ENCODE measurements at places on chromosomes 6 and 20.

GRCh38 chr6:15912505-15913400, 216.1 kb upstream of the MYLIP start:
- DNase-seq: no peak

DNA sequence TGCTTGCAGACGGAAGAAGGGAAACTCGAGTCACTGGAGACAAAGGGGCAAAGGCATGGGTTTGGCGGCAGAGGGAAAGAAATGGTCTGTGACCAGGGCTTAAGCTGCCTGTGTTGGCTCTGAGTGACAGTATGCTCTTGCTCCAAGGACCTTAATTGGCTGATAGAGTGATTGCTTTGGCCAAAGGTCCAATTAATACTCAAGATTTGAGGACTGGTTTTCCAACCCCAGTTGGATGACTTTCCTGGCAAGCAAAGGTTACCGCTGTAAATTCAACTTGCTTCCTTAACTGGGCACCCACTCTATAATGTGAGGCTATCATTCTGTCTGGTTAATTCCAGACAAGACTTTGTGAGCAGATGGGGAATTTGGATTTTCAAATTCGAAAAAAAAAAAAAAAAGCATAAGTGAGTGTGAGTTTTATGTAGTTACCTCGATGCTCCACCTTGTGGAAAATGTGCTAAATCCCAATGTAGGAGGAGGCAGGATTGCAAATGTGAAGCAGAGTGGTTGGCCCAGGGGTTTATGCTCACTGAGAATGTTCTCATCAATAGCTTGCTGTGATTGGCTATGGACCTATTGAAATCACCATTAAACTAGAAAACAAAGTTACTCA, 150.7 kb upstream of the GMDS start:
- no peak for DNase-seq

DNA sequence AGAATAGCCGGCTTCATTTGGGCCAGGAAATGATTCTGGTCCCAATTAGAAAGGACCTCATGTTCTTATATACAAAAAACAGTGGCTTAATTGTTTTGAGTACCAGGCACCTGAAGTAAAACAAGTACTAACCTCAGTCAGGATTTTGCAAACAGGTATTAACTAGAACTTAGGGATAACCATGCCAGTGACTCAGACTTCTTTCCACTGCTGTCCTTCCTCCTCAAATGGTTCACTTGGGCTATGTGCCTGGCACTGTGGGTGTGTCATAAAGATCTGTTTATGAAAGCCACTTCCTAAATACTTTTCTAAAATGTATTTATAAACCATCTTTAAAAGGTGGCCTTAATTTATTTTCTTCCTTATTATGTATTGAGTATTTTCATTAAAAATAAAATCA, 10.7 kb downstream of the CLDN20 start:
- no peak for DNase-seq

DNA sequence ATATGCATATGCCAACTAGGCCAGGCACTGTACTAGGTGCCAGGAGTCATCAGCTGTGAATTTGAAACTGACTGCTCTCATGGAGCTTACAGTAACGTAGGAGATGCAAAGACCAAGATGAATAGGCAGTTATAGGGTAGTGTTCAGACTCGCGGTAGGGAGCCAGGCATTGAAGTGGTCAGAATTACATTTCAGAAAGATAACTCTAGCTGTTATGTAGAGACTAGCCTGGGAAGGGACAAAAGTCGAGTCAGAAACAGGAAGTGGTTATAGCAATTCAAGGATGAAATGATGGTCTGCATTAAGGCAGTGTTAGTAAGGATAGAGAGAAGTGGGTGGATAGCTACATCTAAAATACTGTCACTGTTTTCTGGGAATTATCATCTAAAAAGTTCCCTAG, 56.6 kb downstream of the PCMT1 start:
- no peak for DNase-seq

- DNase-seq: no peak
These were observed 101.9 kb upstream of the ARMC2 start for GRCh38 chr6:108746366-108746765.

DNA sequence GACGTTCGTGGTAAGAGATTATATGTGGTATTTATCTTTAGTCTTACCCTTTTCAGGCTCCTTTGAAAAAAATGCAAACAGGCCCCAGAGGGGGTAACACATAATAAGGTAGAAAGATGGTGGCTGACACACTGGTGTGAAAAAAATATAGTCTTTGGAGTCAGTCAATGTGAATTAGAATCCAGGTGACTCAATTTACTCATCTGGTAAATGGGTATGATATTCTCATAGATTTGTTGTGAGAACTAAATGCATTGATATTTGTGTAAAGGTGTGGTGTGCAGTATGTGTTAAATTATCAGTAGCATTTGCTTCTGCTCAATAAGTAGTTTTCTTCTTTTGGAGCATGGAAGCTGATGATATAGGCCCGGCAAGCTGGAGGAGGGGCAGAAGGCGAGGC, 25.7 kb downstream of the CD83 start:
- no peak for DNase-seq

DNA sequence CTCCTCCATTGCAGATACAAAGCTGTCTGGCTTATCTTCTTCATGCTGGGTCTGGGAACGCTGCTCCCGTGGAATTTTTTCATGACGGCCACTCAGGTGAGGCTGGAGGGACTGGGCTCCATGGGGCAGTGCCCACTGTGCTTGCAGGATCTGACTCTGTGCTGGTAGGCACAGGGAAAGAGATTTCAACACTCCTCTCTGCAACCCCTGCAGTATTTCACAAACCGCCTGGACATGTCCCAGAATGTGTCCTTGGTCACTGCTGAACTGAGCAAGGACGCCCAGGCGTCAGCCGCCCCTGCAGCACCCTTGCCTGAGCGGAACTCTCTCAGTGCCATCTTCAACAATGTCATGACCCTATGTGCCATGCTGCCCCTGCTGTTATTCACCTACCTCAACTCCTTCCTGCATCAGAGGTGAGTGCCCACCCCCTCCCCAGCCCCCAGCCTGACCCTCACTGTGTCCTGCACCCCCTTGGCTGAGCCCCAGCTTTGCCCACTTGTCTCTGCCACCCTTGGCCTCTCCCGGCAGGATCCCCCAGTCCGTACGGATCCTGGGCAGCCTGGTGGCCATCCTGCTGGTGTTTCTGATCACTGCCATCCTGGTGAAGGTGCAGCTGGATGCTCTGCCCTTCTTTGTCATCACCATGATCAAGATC, 6.1 kb downstream of the SLC29A1 start:
- DNase-seq: no peak

DNA sequence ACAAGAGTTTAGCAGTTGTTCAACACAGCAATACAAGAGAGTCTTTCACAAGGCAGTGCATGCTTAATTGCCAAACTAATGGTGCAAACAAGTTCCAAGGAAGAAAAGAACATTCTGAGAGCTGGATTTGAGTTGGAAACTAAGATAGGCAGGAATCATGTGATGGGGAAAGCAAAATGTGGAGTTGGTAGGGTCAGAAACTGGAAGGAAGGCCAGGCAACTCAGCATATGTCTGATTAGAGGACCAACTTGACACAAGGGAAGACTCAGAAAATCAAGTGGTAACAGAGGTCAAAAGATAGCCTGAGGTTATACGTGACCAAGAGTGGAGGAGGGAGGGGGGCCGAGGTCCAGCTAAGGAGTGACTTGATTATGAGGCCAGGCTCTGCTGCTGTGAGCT, 117.3 kb downstream of the SMLR1 start:
- no peak for DNase-seq

GRCh38 chr6:41625442-41625841, 12.8 kb upstream of the MDFI start:
- DNase-seq: no peak

DNA sequence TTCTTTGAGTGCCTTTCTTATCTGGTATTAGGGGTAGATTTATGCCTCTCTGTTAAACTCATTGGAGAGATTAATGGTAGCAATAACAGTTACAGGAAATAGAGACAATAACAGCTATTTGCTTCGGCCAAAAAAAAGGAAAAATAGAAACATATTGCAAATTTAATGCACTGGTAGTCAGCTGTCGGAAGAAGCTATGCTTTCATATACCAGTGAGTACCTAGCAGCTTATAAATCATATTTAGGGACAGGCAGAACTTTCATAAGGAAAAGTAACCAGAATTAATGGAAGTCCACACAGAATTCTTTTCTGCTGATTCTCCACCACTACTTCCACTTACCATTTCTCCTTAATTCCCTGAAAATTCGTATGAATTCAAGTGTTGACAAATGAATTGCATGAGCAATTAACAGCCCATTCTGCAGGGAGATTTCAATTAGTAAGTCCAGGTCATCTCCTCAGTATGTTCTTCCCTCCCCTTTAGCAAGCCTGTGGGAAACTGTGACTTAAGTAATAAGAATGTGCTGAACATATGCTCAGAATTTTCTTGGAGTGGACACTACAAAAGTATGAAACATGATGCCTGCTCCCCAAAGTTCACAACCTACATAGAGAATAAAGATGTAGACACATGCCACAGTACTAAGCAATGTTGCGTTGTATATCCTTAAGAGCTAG, 196.7 kb upstream of the KCNQ5 start:
- DNase-seq: no peak

GRCh38 chr20:63258781-63259180, 4.5 kb upstream of the NKAIN4 start:
- no peak for DNase-seq

- DNase-seq: no peak
These were observed 32.3 kb upstream of the ZFAND3 start for GRCh38 chr6:37787216-37787615.

DNA sequence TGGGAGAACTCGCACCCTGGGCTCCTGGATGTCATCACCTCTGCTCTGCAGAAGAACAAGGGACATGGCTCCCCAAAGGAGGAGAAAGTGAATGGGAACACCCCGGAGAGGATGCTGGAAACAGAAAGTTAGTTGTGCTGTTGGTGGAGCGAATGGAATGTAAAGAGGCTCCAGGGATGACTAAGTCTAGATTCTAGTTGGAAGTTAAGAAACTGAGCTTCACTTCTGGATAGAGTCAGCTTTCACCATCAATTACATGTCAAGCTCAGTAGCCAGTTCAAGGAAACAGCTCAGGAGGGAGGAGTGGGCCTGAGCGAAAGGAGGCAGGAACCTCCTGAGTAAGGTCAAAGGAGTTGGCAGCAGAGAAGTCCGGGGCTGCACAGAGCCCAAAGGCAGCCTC, 132.1 kb upstream of the ARID1B start:
- DNase-seq: no peak

DNA sequence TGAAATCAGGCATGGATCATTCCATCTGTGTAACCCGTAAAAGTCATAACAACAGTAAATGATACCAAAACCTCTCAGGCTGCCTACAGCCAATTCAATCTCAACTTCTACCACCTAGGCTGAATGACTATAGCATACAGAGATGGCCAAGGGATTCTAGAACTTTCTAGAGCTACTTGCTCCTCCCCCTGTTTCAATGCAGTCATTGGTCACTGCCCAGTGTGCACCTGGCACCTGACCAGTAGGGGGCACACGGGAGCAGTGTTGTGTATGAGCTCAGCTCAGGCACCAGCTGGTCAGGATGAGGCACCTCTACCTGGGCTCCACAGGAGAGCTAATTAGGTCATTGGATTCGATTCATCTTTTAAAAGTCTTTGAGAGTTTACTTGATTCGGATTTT, 86.2 kb downstream of the PLEKHG1 start:
- DNase-seq: no peak

GRCh38 chr6:6646859-6647258, 58.3 kb downstream of the LY86 start:
- DNase-seq: no peak

DNA sequence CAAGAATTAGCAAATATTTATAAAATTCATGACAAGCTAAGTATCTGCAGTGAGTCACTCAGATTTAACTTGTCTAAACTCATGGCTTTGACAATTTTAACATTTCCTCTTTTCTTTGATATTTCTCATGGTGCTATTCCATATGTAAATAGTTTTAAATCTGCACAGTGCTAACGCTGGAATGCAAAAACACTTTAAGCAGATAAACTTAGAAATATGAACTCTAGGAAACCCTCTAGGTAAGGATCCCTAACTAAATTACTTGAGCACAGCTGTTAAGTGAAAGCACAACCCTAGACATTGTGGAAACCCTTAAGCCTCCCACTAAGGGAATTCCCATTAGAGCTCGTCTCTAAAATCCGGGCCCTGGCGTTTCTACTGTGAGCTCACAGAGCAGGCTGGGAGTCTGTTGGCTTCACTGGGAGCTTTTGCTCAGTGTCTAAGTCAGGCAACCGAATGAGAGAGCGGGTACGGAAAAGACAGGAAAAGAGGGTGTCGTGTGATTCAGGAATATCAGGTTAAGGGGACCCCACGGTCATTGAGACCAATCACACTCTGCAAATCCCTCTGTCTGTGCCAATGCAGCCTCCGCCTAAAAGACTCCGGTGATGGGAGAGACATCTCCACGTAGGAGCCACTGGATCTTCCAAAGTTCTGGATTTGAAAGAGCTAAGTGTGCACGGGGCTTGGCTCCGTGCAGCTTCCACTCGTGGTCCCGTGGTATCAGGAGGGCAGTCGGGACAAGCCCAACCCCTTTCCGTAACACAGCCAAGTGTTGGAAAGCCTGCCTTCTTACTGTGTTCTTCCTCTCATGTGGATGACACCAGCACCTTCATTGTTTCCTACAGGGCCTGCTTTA, 112.3 kb upstream of the RPS6KA2 start:
- DNase-seq: no peak

GRCh38 chr20:40291493-40292135, 397.4 kb downstream of the MAFB start:
- DNase-seq: no peak

DNA sequence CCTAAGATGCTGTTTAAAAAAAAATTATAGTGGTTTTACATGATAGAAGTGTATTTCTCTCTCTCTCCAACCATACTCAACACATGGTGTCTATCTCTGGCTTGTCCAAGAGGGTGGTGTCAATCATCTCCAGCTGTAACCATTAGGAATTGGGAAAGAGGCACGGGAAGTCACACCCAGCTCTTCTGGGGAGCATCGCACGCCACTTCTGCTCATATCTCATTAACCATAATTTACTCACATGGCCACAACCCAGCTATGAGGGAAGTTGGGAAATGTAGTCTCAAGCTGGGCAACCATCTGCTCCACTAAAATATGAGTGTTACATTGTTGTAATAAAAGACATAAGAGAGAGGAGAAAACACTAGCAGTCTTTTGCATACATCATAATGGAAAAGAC, 30.4 kb upstream of the TSHZ2 start:
- DNase-seq: no peak

DNA sequence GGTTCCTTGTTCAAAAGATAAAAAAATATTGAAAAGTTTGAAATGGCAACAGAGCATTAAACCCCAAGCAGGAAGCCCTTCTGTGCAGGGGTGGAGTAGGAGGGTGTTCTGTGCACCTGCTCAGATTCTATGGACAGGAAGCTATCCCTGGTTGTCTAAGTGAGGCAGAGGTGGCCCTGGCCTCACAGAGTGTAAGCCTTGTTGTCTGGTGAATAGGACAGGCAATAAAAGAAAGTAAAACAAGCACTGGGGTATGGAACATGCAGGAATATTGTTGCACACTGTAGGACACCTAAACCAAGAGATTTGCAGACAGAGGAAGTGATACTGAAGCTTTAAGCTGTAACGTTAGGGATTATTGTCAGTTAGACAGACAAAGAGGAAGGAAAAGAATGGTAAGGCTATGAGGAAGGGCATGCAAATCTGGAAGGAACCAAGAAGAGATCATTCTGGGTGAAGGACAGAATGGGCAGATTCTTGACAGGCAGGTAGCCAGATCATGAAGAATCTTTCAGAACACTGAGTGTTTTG, 66.8 kb downstream of the TBC1D7 start:
- DNase-seq: no peak

All from esophagus squamous epithelium (tissue), 5 donors.